ENCODE measurements at places on chromosomes 7 and 10. TPM values are rescaled to one million over a fixed set of nuclear protein-coding genes. Genes with fewer than 3 reads are reported as not detected.

NUTM2A gene
- 1.5 TPM for total RNA-seq

EXOC4 gene
- 66.8 TPM for total RNA-seq

ELMO1 gene
- total RNA-seq, result 28.7 TPM

SCIN gene
- 6.7 TPM for total RNA-seq

CCDC3 gene
- total RNA-seq, result 13.6 TPM

Measured in hepatocyte (in vitro differentiated cells).